ENCODE measurements at places on chromosomes 1 and 21.

GRCh38 chr1:93025572-93025971 is 53.5 kb upstream of the MTF2 start:
- H3K4me3 ChIP-seq = no peak overlapping the region
- no peaks in the 10 kb centered on the region for H3K36me3 ChIP-seq
- H3K27me3 ChIP-seq = peaks cover 53% of the 10 kb centered on the region
- no peak overlapping the region for H3K27ac ChIP-seq
- DNase-seq = no peak
- H3K4me1 ChIP-seq = no peaks in the 10 kb centered on the region

DNA sequence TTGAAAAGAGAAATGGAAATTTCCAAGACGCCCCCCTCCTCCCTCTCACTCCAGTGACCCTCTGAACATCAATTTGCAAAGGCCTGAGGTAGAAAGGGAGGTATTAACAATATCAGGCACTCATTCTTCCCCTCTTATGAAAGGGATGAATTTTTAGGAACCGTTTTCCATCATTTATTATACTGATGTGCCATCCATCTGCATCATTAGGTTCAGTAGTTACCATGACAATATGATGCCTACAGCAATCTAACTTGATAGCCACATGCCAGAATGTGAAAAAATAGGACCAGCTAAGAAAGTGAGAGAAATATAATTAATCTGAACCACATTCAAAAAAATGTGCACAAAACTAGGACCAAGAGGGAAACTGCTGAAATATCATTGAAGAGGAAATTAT is 40.9 kb downstream of the SEC16B start:
- H3K36me3 ChIP-seq = no peaks in the 10 kb centered on the region
- no peaks in the 10 kb centered on the region for H3K27me3 ChIP-seq
- no peak for DNase-seq
- H3K4me1 ChIP-seq = peaks cover 20% of the 10 kb centered on the region
- no peak overlapping the region for H3K27ac ChIP-seq

- H3K4me3 ChIP-seq = no peak overlapping the region
- H3K27me3 ChIP-seq = no peaks in the 10 kb centered on the region
- no peak for DNase-seq
- H3K4me1 ChIP-seq = no peaks in the 10 kb centered on the region
- H3K36me3 ChIP-seq = no peaks in the 10 kb centered on the region
Measured at GRCh38 chr21:15379776-15380175, 315.0 kb upstream of the NRIP1 start.

GRCh38 chr1:84573481-84573966 is 716 bp downstream of the CTBS start:
- H3K4me1 ChIP-seq = peaks cover 27% of the 10 kb centered on the region
- peaks cover 22% of the 10 kb centered on the region for H3K36me3 ChIP-seq
- H3K4me3 ChIP-seq = peak overlapping the region; percentile 96
- H3K27me3 ChIP-seq = no peaks in the 10 kb centered on the region
- no peak for DNase-seq
- peak overlapping the region; percentile 96 for H3K27ac ChIP-seq

DNA sequence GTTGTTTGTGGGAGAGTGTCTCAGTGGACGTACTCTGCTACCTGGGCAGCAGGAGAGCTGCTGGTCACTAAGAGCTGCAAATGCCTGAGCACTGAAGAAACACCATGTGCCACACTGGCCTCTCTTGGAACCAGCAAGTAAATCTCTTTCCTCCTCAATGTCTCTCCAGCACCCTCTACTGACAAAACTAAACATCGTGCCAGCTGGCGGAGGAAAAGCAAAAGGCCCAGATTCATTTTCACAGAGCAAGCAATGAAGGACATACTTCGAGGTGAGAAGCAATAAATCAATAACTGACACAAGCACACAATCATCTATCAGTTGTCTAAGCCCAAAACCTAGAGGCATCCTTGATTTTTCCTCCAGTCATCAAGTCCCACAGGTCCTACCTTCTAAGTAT is 78.1 kb downstream of the RERE start:
- H3K27me3 ChIP-seq = no peaks in the 10 kb centered on the region
- peaks cover 5% of the 10 kb centered on the region for H3K36me3 ChIP-seq
- no peak overlapping the region for H3K27ac ChIP-seq
- H3K4me1 ChIP-seq = peaks cover 22% of the 10 kb centered on the region
- no peak for DNase-seq

- no peaks in the 10 kb centered on the region for H3K27me3 ChIP-seq
- no peak overlapping the region for H3K27ac ChIP-seq
- H3K4me1 ChIP-seq = no peaks in the 10 kb centered on the region
- H3K4me3 ChIP-seq = no peak overlapping the region
- no peak for DNase-seq
- no peaks in the 10 kb centered on the region for H3K36me3 ChIP-seq
Measured at GRCh38 chr1:72930528-72930927, 648.2 kb upstream of the NEGR1 start.

DNA sequence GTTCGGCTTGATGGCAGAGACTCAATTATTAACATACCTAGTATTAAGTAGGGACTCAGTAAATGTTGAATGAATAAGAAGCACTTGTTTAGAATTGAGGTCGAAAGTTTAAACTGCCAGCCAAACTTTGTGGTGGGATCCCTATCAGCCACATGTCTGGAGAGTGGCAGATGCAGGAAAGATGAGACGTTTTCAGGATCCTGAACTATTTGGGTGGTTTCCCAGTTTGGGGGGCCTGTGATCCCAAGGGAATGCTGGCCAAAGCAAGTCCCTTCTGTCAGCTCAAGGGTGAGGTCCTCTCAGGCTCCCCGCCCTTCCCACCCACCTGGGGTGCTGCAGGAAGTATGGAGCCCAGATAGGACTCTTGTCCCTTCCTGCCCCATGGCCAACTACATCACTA is 38.6 kb downstream of the KCNC4 start:
- no peak overlapping the region for H3K4me3 ChIP-seq
- H3K27me3 ChIP-seq = no peaks in the 10 kb centered on the region
- no peak overlapping the region for H3K27ac ChIP-seq
- peaks cover 7% of the 10 kb centered on the region for H3K36me3 ChIP-seq
- H3K4me1 ChIP-seq = no peaks in the 10 kb centered on the region
